ENCODE measurements at places on chromosomes 4 and X.

- no peak for DNase-seq
Measured at GRCh38 chrX:134148172-134148692, 88.8 kb upstream of the CCDC160 start.

- DNase-seq, result no peak
Measured at GRCh38 chr4:4610672-4611071, 68.8 kb upstream of the STX18 start.

DNA sequence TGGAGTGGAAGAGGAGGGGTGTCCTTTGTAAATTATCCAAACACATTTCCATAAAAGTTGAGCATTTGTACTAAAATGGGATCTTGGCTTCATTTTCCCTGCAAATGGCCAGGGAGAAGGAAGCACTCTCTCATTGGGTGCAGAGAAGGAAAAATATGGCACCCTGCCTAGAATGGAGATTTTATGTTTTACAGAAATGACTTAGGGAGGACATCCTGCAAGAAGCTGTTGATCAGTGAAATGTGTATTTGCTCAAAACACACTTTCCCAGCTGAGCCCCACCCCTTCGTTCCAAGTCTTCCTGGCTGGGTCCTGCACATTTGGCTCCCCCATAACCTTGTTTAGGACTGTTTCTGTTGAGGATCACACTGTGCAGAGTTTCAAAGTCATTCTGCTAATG is 213.5 kb upstream of the TAPT1 start:
- DNase-seq, result no peak

DNA sequence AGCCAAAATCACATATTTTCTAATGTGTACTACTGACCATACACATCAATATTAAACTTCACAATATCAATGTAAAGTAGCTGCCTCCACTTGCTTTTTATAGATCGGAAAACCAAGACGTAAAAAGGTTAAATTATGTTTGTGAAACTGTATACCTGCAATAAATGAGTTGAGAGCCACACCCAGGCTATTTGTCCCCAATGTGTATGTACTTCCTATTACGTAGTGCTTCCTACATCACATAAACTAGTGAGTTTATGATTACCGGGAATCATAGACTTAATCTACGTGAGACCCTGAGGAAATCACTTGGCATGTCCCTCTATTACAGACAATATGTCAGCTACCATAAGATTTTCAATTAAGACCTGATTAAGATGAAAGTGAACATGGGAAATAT is 903.4 kb downstream of the RAB28 start:
- no peak for DNase-seq

DNA sequence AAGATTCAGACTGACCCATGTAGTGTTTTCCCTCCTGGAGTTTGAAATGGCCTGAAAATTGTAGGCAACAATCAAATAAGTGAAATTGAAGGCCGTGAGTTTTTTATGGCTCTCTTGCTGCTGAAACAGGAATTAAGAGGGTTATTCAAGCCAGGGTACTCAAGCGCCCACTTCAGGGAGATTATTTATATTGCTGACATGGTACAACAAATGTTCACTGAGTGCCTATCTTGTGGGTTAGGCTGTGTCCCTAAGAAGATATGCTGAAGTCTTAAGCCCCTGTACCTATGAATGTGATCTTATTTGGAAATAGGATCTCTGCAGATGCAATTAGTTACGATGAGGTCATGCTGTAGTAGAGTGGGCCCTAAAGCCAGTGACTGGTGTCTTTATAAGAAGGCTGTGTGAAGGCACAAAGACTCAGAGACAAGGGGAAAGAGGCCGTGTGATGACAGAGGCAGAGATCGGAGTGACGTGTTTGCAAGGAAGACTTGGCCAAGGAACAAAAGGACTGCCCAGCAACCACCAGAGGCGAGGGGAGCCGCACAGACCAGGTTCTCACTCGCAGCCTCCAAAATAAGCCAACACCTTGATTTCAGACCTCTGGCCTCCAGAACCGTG is 72.9 kb downstream of the MED28 start:
- DNase-seq, result no peak

- peak; percentile 1 for DNase-seq
Measured at GRCh38 chrX:134990801-134991481, at the start of gene SMIM10. Gene SMIM10 (plus strand): TSS chrX:134990991. CDS start chrX:134991096, 105 bp downstream.

DNA sequence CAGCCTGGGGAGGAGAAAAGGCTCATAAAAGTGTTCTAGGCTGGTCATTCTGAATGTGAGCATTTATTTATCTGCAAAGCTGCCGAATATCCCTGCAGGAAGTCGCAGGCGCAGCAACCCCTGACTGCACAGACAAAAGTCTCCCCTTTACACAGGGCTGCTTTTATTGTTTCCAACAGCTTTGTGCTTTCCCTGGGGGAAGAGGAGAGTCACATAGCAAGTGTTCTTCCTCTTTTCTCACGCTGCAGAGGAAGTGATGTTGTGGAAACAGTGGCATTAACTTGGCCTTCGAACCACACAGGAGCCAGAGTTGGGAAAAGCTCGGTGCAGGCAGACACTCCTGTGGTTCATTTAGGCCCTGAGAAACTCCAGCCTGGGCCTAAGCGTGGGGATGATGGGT is 81.5 kb upstream of the BCOR start:
- no peak for DNase-seq

All from stimulated activated CD8-positive, alpha-beta memory T cell treated with anti-CD3 and anti-CD28 coated beads, Interleukin-12 subunit alpha, Interleukin-12 subunit beta, amount 100 ng/mL, for 4 hours (primary cell).